ENCODE measurements at places on chromosomes 7 and 10.

DNA sequence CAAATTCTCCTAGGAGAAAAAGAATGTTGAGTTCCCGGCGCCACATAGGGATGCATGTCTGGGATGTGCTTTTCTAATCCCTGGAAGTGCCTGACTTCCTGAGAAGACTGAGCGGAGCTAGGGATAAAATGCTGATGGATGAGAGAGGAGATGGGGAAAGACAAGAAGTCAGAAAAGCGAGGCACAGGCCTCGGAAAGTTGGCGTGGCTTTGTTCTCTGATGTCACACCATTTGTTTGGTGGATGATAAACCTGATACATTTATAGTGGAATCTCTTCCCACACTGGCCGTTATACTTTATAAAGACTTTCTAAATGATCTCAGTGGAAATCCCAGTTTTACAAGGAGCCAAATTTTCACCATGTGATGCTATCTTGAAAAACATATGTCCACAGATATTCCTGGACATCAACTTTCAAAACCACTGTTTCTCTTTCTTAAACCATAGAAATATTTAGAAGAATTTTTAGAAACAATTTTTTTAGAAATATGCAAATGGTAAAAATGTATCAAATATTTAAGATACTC, 188.8 kb upstream of the SVIL start:
- no peak for DNase-seq

GRCh38 chr7:29329686-29330085, 135.1 kb downstream of the CHN2 start:
- DNase-seq = no peak

DNA sequence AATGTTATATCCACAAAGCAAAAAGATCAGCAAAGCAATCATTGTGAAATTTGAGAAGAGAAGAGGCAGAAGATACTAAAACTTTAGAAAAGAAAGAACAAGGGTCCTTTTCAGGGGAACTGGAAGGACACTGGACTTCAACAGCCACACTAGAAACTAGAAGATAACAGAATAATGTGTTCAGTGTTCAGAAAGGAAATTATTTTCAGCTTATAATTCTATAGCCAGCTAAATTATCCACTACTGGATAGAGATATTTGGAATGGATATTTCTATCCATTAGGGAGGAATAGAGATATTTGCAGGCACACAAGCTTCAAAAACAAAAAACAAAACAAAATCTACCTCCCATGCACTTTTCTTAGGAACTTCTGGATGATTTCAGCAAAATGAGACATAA, 12.8 kb downstream of the ANXA11 start:
- DNase-seq = no peak

DNA sequence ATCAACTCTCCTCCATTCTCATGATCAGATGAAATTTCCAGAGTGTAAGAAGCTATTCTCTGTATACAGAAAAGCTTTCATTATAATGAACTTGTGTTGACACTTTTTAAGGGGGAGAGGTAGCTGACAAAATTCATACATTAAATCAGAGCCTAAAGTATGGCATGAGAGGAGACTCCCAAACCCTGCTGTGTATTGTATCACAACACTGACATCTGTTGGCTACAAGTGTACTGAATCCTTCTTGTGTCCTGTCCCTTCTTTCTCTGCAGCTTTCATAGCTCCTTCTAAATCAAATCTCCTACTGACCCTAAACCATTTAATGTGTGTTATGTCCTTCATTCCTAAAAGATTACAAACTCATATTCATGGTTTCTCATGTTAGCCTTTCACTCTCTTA, 70.9 kb downstream of the GCC1 start:
- DNase-seq = no peak

- no peak for DNase-seq
Observed at GRCh38 chr7:148473703-148474480, 116.7 kb upstream of the C7orf33 start.

GRCh38 chr10:124740369-124741280, 3.6 kb downstream of the FAM53B start:
- DNase-seq = no peak

GRCh38 chr10:113213035-113213434, 263.0 kb downstream of the TCF7L2 start:
- DNase-seq = no peak

GRCh38 chr10:22500656-22501340, 155.5 kb downstream of the SPAG6 start:
- DNase-seq = no peak

GRCh38 chr10:89330537-89331212, 2.9 kb downstream of the IFIT3 start:
- no peak for DNase-seq

GRCh38 chr10:113515601-113516000, 37.3 kb upstream of the HABP2 start:
- no peak for DNase-seq

GRCh38 chr10:132910901-132911785, 31.2 kb downstream of the CFAP46 start:
- no peak for DNase-seq

- DNase-seq = no peak
Observed at GRCh38 chr10:91349381-91349780, 60.8 kb upstream of the HECTD2 start.

DNA sequence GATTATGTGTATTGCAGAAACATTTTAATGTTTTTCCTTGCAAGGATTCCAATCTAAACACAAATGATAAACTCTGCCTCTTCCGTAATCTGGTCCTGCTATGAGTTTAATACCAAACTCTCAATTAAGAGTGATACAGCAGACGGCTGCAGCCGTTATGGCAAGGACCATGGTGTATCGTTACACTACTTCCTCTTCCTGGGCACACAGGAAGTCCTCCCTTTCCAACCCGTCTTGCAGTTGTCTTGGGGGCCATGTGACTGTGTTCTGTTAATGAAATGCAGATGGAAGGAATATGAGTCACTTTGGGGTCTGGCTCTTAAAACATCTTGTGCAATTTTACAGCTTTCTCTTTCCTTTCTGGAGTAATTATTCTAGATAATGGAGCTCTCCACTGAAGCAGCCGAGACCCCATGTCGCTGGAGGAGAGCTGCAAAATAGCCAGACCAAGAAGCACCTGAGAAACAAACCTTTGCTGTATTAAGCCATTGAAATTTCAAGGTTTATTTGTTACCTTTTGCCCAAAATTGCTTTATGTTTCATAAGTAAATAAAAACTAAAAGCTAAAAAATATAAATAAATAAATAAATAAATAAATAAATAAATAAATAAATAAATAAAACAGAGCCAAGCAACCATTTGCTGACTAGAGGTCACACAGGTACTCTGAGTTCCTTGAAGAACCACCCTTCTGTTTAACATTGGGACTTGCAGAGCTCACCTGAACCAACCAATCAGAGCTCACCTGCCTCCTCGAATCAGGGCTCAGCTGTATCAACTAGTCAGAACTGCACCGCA, 74.7 kb downstream of the FRMPD2 start:
- DNase-seq = no peak

DNA sequence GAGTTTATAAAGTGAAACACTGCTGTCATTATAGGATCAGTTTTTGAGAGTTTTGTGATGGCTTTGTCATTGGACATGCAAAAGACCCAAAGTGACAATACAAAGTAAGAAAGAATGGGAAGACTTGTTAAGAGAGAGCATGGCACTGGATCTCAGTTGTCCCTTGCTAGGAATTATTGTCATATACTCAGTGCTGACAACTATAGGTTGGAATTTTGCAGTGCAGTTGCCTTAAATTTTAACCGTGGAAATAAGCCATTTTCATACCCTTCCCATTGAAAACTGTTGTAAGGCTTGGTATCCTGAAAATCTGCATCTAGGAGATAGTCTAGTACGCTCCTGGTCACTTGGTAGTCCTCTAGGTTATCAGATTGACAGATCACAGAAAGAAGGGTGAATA, 1156.7 kb downstream of the GATA3 start:
- DNase-seq = no peak

- DNase-seq = no peak
Observed at GRCh38 chr10:32169556-32169955, 113.3 kb upstream of the KIF5B start.

DNA sequence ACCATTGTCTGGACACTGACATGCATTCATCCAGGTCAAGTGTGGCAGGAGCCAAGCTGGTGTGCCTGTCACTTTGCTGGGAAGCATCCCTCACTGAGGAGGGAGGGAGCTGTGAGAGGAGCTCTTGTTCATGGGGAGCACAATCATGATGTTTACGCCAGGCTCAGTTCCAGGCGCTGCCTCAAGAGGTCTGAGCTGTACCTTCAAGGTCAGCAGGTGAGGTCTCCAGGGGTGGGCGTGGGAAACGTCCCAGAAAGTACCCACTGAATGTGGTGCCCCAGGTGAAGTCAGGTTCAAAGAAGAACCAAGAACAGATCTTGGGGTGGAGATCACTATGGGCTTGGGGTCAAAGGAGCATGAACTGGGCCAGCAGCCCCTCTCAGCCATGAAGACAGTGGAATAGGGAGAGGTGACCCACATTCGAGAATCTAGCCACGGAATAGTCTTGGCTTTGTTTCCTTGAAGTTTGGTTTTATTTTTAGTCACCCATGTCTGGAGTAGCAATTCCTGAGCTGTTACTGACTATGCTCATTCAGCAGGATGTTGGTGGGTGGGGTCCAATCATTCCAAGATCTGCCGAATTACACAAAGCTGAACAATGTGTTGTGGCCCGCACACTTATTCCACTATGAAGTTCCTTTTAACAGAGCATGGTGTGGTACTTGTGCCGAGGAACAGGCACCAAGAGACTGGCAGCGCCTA, 29.3 kb downstream of the NPS start:
- no peak for DNase-seq

Data from stimulated activated CD4-positive, alpha-beta T cell treated with anti-CD3 and anti-CD28 coated beads, TNF-alpha, amount 100 ng/mL, for 24 hours (primary cell).